NCI-H345 (cell line): ENCODE measurements at places on chromosomes 4 and X.

GRCh38 chrX:37959212-37960021, 46.9 kb upstream of the SYTL5 start:
- DNase-seq: no peak

DNA sequence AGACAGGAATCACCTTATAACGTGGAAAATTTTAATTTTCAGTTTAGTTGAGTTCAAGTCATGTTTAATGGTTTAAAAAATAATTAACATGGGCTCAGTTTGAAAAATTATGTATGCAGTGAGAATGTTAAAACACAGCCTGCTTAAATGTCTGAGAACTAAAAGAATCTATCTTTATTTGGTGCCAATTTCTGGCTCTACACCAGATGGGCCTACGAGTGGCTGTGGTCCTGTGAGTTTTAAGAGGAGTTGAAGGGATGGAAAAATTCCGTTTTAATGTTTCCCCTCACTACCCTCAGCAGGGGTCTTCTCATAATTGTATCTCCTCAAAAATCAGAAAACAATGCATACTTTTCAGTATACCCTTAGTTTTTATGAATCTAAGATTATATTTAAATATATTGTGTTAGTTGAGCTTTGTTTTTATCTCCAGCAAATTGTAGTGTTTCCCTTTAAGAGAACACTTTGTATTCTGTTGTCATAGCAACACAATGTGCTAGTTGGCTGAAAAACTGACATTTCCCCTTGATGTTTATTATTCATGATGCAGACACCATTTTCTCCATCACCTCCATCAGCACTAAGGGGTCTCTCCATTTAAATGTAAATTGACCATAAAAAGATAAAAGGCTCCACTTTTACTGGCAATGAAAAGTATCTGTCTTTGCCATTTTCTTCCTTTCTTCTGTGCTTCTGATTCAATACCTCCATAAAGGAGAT, 393.5 kb upstream of the GRIA3 start:
- DNase-seq: no peak

DNA sequence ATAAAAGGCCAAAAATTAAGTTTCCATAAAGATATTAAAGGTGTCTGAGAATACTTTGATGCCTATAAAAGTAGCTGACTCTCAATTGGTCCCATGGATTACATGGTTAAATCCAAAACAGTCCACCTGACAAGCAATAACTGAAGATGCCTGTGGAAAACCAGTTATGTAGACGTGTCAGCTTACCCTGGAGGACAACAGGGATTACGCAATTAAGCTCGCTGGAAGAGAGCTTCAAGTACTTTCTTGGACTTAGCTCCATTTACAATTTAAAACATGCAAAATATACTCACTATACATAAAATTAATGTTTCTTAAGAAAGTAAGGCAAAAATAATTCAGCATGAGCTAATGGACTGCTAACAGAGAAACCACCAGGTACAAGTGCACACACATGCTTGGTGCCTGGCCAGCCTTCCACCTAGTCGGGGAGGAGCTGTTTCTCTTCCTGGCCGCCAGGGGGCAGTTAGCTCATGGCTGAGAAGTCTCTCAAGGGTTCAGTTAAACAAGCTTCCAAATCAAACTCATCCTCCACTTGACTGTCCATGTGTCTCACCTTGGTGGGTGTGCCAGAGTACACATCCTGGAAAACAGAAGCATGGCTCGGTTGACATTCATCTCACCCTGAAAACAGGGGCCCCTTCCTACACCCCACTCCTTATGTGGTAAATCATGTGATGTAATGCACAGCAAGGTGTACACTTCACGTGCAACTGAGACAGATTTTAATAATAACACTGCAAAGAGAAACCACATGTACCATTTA, 9.2 kb upstream of the FAM53A start:
- peak; percentile 70 for DNase-seq

GRCh38 chrX:14963447-14964236, 90.4 kb downstream of the MOSPD2 start:
- no peak for DNase-seq

- DNase-seq: no peak
These were observed 54.9 kb downstream of the REELD1 start for GRCh38 chr4:146269228-146269653.

GRCh38 chr4:90118527-90119195, 8.5 kb upstream of the CCSER1 start:
- DNase-seq: no peak

DNA sequence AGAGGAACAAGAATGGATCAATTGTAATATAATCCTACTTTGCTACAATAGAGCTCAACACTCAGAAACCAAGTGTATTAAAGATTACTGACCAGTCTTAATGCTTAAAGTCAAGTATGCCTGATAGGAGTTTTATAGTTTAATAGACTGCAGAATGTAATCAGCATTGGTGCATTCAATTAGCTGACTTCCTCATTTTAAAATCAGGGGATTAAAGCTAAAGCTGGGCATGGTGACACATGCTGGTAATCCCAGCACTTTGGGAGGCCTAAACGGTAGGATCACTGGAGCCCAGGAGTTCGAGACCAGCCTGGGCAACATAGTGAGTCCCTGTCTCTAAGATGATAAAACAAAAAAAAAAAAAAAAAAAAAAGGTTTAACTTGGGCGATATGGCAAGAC, 10.8 kb downstream of the HNRNPDL start:
- DNase-seq: no peak

DNA sequence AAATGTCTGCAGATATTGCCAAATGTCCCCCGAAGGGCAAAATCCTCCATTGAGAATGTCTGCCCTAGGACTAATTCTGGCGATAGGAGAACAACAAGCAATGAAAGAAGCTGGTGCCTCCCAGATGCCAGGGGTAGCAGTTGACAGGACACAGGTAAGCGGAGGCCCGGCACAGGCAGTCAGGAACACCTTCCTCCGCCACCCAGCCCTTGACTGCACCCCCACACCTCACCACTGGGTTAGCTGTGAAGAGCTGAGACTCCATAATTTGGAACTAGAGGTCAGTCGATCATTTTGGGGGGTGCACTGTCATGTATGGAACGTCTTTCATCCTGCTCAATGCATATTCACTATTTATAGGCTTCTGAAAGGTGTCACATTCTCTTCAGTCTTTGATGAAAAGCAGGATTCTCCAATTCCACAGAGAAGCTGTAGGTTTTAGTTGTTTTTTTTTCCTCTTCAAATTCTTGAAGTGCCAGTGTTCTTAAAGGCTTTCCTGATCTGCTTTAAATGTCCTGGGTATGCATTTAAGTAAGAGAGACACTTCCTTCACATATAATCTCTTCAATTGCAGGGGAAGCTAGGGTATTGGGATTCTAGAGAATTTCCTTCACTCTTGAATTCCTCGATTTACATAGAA, 111.6 kb upstream of the ZFP42 start:
- no peak for DNase-seq
